ENCODE measurements at places on chromosomes 4 and X. TPM values are rescaled to one million over a fixed set of nuclear protein-coding genes. Genes with fewer than 3 reads are reported as not detected.

DNA sequence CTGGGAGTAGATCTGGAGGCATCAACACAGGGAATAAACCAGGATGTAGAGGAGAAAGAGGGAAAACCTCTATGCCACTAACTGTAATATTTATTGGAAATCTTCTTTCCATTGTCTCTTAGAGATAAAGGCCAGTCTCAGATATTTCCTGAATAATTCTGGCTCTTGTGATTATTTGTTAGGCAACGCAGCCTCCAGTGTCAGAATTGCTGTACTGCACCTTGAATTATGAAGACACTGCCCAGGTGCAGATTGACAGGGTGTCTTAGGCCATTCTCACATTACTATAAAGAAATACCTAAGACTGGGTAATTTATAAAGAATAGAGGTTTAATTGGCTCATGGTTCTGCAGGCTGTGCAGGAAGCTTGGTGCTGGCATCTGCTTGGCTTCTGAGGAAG, 100.7 kb upstream of the ZDHHC15 start:
- no peaks in the 10 kb centered on the region for H3K36me3 ChIP-seq
- H3K27ac ChIP-seq: no peak overlapping the region
- DNase-seq: no peak
- H3K4me1 ChIP-seq: no peaks in the 10 kb centered on the region
- H3K27me3 ChIP-seq: no peaks in the 10 kb centered on the region
- no peak overlapping the region for H3K4me3 ChIP-seq

GRCh38 chrX:135389243-135389642, 32.5 kb upstream of the SMIM10L2A start:
- H3K4me1 ChIP-seq: no peaks in the 10 kb centered on the region
- no peak overlapping the region for H3K27ac ChIP-seq
- no peaks in the 10 kb centered on the region for H3K27me3 ChIP-seq
- no peak for DNase-seq
- H3K36me3 ChIP-seq: no peaks in the 10 kb centered on the region

DNA sequence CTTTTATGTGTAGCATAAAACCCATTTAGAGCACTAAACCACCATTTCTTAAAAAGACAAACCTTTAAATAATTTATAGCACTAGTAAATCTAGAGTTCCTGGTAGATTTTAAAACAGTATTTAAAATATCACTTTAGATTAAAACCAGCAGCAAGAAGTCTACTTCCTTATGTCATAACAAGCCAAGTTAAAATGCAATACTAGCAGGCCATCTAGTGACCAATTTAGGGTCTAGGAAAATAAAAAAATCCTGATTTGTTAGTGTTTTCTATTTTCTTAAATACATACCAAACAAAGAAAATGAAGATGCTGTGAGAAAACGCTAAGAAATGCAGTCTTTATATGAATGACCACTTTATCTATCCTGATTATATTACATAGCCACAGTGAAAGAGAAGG, 53.9 kb downstream of the PAPSS1 start:
- H3K36me3 ChIP-seq: no peaks in the 10 kb centered on the region
- no peak overlapping the region for H3K27ac ChIP-seq
- H3K4me1 ChIP-seq: no peaks in the 10 kb centered on the region
- H3K4me3 ChIP-seq: no peak overlapping the region
- no peaks in the 10 kb centered on the region for H3K27me3 ChIP-seq

TKTL2 gene
- total RNA-seq: not detected

- no peak overlapping the region for H3K27ac ChIP-seq
- DNase-seq: no peak
- no peak overlapping the region for H3K4me3 ChIP-seq
- no peaks in the 10 kb centered on the region for H3K4me1 ChIP-seq
- no peaks in the 10 kb centered on the region for H3K36me3 ChIP-seq
Measured at GRCh38 chr4:68466185-68466584, 18.9 kb downstream of the TMPRSS11E start.

- no peaks in the 10 kb centered on the region for H3K36me3 ChIP-seq
- no peaks in the 10 kb centered on the region for H3K27me3 ChIP-seq
- H3K27ac ChIP-seq: no peak overlapping the region
Measured at GRCh38 chr4:153458969-153459368, 7.2 kb upstream of the TMEM131L start.

- no peak overlapping the region for H3K4me3 ChIP-seq
- no peak for DNase-seq
- H3K36me3 ChIP-seq: no peaks in the 10 kb centered on the region
- H3K4me1 ChIP-seq: no peaks in the 10 kb centered on the region
- no peaks in the 10 kb centered on the region for H3K27me3 ChIP-seq
Measured at GRCh38 chrX:151982222-151982621, 7.7 kb upstream of the GABRE start.

GRCh38 chr4:153204728-153205648, 745 bp downstream of the TRIM2 start:
- peak overlapping the region; percentile 25 for H3K4me3 ChIP-seq
- peaks cover 4% of the 10 kb centered on the region for H3K4me1 ChIP-seq
- no peaks in the 10 kb centered on the region for H3K36me3 ChIP-seq
- DNase-seq: no peak
- H3K27ac ChIP-seq: peak overlapping the region; percentile 44

GRCh38 chr4:22514001-22514400, 1.9 kb downstream of the ADGRA3 start:
- H3K4me3 ChIP-seq: peak overlapping the region; percentile 40
- H3K4me1 ChIP-seq: peaks cover 13% of the 10 kb centered on the region
- no peaks in the 10 kb centered on the region for H3K36me3 ChIP-seq
- DNase-seq: no peak
- H3K27me3 ChIP-seq: no peaks in the 10 kb centered on the region

DNA sequence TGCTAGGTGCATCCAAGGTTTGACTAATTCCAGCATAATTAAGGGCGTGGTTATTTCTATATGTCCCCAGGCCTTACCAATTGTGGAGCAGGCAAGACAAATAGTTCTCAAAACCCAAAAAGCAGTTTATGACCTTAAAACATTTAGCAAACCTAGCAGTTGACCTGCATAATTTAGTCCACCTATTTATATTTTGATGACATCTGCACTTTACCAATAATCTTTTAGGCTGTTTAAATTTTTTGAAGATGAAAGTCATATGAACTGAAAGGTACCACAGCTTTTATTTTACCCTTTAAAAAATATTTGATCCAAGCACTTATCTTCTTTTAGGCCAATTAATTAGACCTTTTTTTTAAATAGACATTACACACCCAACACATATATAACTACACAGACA, 9.8 kb upstream of the ASIC5 start:
- no peaks in the 10 kb centered on the region for H3K27me3 ChIP-seq
- no peak overlapping the region for H3K4me3 ChIP-seq
- H3K4me1 ChIP-seq: no peaks in the 10 kb centered on the region
- H3K27ac ChIP-seq: no peak overlapping the region

APLN gene
- 6.9 TPM for total RNA-seq

DNA sequence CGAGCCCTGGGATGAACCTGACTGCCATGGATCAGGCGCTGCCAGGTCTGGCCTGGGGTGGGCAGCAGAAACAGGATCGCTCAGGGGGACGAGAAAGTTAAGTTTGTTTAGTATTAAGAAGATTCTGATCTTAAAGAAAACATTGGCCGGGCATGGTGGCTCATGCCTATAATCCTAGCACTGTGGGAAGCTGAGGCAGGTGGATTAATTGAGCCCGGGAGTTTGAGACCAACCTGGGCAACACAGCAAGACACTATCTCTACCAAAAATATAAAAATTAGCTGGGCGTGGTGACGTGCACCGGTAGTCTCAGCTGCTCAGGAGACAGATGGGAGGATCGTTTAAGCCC, 696 bp upstream of the FLNA start:
- H3K36me3 ChIP-seq: no peaks in the 10 kb centered on the region
- DNase-seq: no peak
- H3K4me1 ChIP-seq: no peaks in the 10 kb centered on the region
- no peak overlapping the region for H3K4me3 ChIP-seq
- H3K27ac ChIP-seq: no peak overlapping the region

GRCh38 chr4:95061220-95061619, 303.5 kb downstream of the BMPR1B start:
- H3K4me3 ChIP-seq: no peak overlapping the region
- H3K27me3 ChIP-seq: no peaks in the 10 kb centered on the region
- no peaks in the 10 kb centered on the region for H3K4me1 ChIP-seq
- DNase-seq: no peak
- no peaks in the 10 kb centered on the region for H3K36me3 ChIP-seq

- no peaks in the 10 kb centered on the region for H3K27me3 ChIP-seq
- H3K4me1 ChIP-seq: no peaks in the 10 kb centered on the region
- no peak overlapping the region for H3K4me3 ChIP-seq
Measured at GRCh38 chrX:131045726-131046125, 12.4 kb upstream of the ARHGAP36 start.
